ENCODE measurements at places on chromosomes 7 and 10. TPM values are rescaled to one million over a fixed set of nuclear protein-coding genes. Genes with fewer than 3 reads are reported as not detected.

Gene ZCCHC24
- 53.1 TPM for total RNA-seq

Gene DNAJC12
- total RNA-seq = 11.7 TPM

Gene CACNB2
- not detected for total RNA-seq

Gene PROSER2
- total RNA-seq = 14.6 TPM

Gene PARD3
- total RNA-seq = 58.7 TPM

Gene FRA10AC1
- total RNA-seq = 12.3 TPM

DNA sequence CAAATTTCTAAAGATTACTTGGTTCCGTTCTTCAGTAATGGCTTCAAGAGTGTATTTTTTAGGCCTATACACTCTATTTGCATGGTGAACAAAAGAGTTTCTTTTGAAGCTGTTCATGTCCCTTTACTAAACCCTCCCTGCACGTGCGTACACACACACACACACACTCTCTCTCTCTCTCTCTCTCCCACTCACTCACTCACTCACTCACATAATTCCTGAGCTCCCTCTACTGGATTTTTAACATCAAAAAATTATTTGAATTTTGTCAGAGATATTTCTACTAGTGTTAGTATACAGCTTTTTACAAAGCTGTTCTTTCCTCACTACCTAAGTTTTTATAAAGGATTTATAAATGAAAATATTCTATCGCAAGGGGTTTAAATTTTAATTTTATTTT is 85.9 kb downstream of the UBE3C start:
- DNase-seq = peak; percentile 28
- peaks cover 63% of the 10 kb centered on the region for H3K36me3 ChIP-seq
- H3K27ac ChIP-seq = no peak overlapping the region
- H3K4me3 ChIP-seq = no peak overlapping the region

DNA sequence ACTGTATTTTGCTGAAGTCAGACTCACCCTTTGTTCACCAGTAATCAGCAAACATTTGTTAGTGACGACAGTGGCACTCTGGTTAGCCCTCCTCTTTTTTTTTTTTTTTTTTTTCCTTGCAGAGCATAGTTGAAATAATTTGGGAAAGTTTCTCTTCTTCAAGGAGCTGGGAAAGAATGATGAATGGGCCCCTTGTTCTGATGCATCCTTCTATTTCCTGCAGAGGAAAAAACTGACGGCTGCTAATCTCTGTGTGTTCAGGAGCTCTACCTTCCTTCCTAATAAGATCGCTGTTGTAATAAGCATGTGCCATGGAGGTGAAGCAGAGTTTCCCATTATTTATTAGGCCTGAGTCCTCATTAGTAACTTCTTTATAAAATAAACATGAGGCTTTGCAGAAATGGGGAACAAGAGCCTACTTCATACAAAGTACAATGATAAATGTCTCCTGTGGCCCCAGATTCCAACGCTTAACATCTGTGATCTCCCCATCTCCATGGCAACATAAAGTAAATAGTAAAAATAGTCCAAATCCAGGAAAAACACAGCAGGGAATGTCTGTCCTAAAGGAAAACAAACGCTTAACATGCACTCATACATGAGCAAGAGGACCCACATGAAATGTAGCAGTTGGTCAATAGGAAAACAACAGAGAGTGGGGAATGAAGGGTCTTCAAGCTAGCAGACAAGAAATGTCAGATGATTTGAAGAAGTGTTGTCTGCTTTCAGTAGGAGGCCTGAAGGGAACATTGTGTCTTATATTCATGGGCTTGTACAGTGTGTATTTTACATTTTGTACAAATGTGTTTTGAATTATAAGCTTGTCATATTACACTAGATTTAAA is 59.1 kb upstream of the CALD1 start:
- no peak overlapping the region for H3K27ac ChIP-seq
- no peaks in the 10 kb centered on the region for H3K4me1 ChIP-seq
- H3K36me3 ChIP-seq = no peaks in the 10 kb centered on the region
- H3K27me3 ChIP-seq = no peaks in the 10 kb centered on the region
- no peak overlapping the region for H3K4me3 ChIP-seq
- DNase-seq = peak; percentile 32

DNA sequence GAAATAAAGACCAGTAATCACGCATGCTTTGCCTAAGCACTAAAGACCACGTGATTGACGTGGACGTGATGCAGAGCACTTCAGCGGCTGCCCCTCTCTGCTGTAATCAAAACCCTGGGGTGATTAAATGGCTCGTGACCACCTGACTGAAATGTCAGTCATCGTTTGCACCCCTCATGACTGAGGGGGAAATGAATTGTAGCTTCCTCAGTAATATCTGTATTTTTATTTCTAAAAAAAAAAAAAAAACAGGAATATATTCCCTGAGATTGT is 148.1 kb upstream of the RSU1 start:
- H3K27ac ChIP-seq = peak overlapping the region; percentile 98
- no peaks in the 10 kb centered on the region for H3K36me3 ChIP-seq
- peak overlapping the region; percentile 50 for H3K4me3 ChIP-seq
- peaks cover 52% of the 10 kb centered on the region for H3K4me1 ChIP-seq

DNA sequence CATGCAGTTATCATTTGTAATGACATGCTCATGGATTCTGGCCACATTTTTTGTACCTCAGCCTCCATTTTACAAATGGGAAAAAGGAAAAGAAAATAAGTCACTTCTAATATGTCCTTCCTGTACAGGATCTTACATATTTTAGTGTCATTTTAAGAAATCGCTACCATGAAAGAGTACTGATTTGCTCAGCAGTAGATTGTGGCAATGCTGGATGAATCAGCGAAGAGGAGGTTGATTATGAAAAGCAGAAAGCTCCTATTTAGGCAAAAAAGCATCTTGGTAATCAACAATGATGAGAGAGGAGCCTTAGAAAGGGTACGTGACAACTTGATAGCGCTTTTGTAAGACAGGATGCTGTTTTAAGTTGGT is 522.9 kb downstream of the PARD3 start:
- no peak for DNase-seq
- H3K36me3 ChIP-seq = no peaks in the 10 kb centered on the region
- no peak overlapping the region for H3K4me3 ChIP-seq

- H3K4me3 ChIP-seq = no peak overlapping the region
- DNase-seq = no peak
- peaks cover 3% of the 10 kb centered on the region for H3K4me1 ChIP-seq
- H3K27me3 ChIP-seq = no peaks in the 10 kb centered on the region
- no peak overlapping the region for H3K27ac ChIP-seq
Measured at GRCh38 chr10:63769367-63769766, 248.2 kb downstream of the REEP3 start.

DNA sequence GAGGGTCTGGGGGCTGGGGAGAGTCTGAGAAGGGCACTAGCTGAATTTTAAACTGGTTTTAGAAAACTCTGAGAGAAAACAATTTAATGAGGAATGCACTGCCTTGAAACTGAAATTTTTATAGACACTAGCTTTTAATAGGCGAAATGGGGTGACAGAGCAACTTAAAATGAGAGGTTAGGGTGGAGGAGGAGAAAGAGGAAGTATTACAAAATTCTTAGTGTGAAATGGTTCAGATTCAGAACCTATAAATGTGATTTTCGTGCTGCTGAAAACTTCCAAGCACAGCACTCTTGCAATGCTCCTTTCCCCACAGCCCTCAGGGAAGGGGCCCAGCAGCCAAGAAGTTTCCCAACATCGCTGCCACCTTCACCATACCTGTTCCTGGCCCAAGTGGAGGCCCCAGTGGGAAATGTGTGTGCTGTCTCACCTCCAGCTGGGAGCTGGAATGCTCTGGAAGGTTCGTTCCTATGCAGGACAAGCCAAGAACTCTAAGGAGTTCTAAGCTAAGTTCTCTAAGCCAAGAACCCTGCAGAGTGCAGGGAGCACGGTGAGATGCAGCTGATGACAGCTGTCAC is 60.0 kb downstream of the ATXN7L1 start:
- H3K4me3 ChIP-seq = no peak overlapping the region
- no peaks in the 10 kb centered on the region for H3K27me3 ChIP-seq
- H3K36me3 ChIP-seq = no peaks in the 10 kb centered on the region
- no peak overlapping the region for H3K27ac ChIP-seq
- H3K4me1 ChIP-seq = peaks cover 6% of the 10 kb centered on the region

DNA sequence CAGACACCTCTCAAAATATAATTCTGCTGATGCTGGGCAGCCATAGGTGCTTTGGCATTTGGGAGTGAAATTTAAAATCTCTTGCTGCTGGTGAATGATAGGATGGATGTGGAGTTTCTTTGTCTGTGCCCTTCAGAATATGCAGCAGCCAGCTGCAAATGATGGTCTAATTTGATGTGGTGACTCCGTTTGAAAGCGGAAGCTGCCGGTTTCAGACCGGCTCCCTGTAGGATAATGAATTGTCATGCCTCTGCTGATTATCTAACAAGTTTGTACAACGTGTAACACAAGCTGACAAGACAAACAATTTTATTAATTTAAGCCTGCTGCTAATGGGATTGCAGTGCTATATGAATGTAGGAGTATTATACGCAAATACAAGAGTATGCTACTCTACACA is 103.5 kb downstream of the SND1 start:
- no peak overlapping the region for H3K4me3 ChIP-seq
- no peak overlapping the region for H3K27ac ChIP-seq
- H3K36me3 ChIP-seq = no peaks in the 10 kb centered on the region

GRCh38 chr7:102096706-102097427 is 189.8 kb upstream of the SH2B2 start:
- H3K4me1 ChIP-seq = no peaks in the 10 kb centered on the region

GRCh38 chr10:23316406-23316805 is 28.2 kb downstream of the C10orf67 start:
- peaks cover 3% of the 10 kb centered on the region for H3K4me1 ChIP-seq
- H3K4me3 ChIP-seq = no peak overlapping the region
- H3K27ac ChIP-seq = no peak overlapping the region

GRCh38 chr7:80604436-80604835 is 34.0 kb upstream of the CD36 start:
- H3K36me3 ChIP-seq = no peaks in the 10 kb centered on the region
- H3K27ac ChIP-seq = no peak overlapping the region
- DNase-seq = no peak
- no peaks in the 10 kb centered on the region for H3K4me1 ChIP-seq
- no peaks in the 10 kb centered on the region for H3K27me3 ChIP-seq
- no peak overlapping the region for H3K4me3 ChIP-seq

DNA sequence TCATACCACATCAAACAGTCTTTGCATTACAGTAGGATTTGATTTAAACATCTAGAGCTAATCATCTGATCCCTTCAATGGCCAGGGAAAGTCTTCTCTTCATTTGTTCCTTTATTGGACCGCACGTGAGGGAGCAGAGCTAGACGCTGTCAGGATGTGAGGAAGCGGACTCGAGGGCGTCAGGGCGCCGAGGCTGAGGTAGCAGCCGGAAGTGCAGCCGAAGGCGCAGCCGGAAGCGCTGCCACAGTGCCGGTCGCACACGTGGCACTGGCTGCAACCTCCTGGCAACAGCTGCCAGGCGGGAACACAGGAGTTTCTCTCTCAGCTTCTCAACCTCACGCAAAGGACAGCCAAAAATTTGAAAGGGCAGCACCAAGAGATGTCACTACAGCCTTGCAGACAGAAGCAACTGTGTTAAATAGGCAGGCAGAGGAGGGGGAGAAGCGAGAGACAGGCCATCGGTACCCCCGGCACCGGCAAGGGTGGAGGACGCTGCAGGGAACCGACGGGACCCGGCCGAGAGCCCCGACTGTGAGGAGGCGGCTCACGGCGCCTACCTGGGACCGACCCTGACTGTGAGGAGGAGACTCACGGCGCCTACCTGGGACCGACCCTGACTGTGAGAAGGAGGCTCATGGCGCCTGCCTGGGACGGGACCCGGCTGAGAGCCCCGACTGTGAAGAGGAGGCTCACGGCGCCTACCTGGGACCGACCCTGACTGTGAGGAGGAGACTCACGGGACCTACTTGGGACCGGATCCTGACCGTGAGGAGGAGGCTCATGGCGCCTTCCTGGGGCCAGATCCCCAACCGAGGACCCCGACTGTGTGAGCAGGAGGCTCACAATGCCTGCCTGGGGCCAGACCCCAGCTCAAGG is 32.3 kb downstream of the VIPR2 start:
- H3K27me3 ChIP-seq = no peaks in the 10 kb centered on the region
- H3K4me1 ChIP-seq = peaks cover 12% of the 10 kb centered on the region
- H3K27ac ChIP-seq = no peak overlapping the region
- no peaks in the 10 kb centered on the region for H3K36me3 ChIP-seq
- no peak overlapping the region for H3K4me3 ChIP-seq
- DNase-seq = no peak

DNA sequence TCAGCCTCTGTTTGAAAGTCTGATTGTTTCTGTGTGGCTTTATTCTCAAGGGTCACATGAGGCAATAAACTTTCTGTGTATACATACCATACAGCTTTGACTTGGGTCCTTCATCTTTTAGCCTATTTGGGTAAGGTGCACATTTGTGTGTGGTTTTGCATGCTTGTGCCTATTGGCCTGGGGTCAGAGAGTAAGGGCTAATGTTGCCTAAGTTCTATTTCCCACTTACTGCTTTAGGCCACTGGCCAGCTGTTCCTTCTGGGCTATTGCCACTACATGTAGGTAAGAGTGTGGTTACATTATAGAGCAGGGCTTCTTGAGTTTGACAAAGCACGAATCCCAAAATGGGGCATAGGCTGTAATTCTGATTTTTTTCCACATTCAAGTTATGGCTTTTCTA is 21.8 kb downstream of the BBIP1 start:
- H3K36me3 ChIP-seq = peaks cover 28% of the 10 kb centered on the region
- no peaks in the 10 kb centered on the region for H3K4me1 ChIP-seq
- H3K4me3 ChIP-seq = no peak overlapping the region
- H3K27ac ChIP-seq = no peak overlapping the region
- no peaks in the 10 kb centered on the region for H3K27me3 ChIP-seq
- DNase-seq = peak; percentile 25

- H3K27me3 ChIP-seq = no peaks in the 10 kb centered on the region
- no peak for DNase-seq
- H3K4me1 ChIP-seq = peaks cover 28% of the 10 kb centered on the region
- no peak overlapping the region for H3K27ac ChIP-seq
Measured at GRCh38 chr7:102125127-102125596, 161.5 kb upstream of the SH2B2 start.

DNA sequence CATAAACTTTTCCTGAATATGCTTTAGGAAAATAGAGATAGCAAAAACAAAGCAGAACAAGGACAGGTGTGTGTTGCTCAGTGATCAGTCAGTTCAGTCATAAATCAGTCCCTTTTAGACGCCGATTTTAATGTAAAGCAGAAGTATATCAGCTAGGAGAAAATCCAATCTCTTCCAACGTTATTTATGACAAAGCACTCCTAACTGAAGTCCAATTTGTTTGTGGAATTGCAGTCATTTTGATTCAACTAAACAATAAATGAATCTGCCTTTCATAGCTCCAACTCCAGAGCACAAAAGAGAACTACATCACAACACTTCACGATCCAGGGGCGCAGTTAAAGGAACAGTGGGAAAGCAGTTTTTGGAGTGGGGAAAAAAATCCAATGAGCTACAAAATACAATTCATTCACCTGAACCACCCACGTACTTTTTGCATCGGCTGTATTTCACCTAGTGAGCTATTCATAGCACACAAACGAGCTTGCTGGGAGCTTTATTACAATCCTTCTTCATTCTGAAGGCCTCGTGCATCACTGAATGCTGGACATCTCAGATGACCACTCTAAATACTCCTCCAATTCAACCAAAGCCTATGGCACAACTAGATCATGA is 151.3 kb downstream of the LRRN3 start:
- H3K36me3 ChIP-seq = no peaks in the 10 kb centered on the region
- H3K4me1 ChIP-seq = peaks cover 10% of the 10 kb centered on the region
- DNase-seq = no peak
- no peak overlapping the region for H3K4me3 ChIP-seq
- H3K27ac ChIP-seq = no peak overlapping the region
- H3K27me3 ChIP-seq = no peaks in the 10 kb centered on the region

- no peaks in the 10 kb centered on the region for H3K27me3 ChIP-seq
- peak; percentile 14 for DNase-seq
- no peak overlapping the region for H3K4me3 ChIP-seq
- H3K4me1 ChIP-seq = no peaks in the 10 kb centered on the region
- no peak overlapping the region for H3K27ac ChIP-seq
- no peaks in the 10 kb centered on the region for H3K36me3 ChIP-seq
Measured at GRCh38 chr7:3092468-3092867, 48.8 kb upstream of the CARD11 start.
